ENCODE measurements at places on chromosomes 16 and 17.

GRCh38 chr17:15143524-15143923 lies 121.6 kb downstream of the PMP22 start:
- no peak for DNase-seq

- DNase-seq: no peak
These were observed 9.5 kb upstream of the TMEM101 start for GRCh38 chr17:44024271-44024663.

GRCh38 chr17:1529863-1530262 lies 13.5 kb upstream of the INPP5K start:
- no peak for DNase-seq

DNA sequence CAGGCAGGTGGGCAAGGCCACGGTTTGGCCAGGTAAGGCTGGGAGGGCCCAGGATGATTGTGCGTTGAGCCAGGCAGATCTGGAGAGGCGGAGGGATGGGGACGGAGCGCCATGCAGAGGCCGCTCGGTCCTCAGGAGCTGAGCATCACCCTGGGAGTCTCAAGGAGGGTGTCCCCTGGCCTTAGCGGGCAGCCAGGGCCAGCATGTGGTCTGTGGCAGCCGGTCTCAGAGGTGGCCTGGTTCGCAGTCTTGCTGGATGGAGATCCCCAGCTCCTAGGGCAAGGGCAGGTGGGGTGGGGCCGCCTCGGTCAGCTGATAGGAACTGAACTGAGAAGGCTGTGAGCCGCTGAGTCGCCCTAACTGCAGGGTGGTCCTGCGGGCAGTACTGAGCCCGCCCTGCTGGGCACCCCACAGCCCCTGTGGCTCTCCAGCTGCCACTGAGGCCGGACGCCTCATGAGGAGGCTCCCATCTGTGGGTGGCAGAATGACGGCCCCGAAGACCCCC lies 11.6 kb upstream of the CDH15 start:
- no peak for DNase-seq

- DNase-seq: no peak
These were observed 8.3 kb upstream of the NLRC5 start for GRCh38 chr16:56980792-56981724.

DNA sequence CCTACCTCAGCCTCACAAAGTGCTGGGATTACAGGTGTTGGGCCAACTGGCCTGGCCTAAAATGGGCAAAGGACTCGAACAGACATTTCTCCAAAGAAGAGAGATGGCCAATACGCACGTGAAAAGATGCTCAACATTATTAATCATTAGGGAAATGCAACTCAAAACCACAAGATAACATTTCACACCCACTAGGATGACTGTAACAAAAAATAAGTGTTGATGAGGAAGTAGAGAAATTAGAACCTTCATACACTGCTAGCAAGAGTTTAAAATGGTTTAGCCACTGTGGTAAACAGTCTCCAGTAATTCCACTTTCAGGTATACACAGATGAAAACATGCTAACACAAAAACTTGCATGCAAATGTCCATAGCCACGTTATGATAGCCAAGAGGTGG lies 5.7 kb downstream of the TMED6 start:
- no peak for DNase-seq

DNA sequence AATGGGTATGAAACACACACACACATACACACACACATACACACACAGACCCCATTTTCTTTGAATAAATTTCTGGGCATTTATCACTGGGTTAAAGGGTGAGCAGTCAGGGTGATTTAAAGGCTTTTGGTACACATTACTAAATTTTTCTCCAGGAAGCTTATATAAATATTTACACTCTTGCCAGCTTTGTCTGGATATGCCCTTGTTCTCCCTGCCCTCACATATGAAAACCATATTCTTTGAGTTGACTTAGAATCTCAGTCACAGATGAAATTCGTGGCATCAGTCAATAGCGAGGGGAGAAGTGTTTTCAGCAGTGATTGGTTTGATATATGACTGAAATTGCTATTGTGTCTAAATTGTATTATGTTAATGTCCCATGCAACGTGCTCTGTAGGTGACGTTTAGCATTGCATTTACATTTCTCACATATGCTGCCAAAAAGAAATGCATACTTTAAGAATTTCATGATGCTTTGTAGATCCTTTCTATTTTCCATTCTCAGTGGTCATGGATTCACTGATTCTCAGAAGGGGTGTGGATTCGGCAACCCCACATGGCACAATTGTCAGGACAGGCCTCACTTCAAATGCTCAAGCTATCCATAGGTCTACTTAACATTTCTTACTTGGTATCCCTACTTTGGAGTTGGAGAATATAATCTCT lies 34.8 kb downstream of the HS3ST4 start:
- no peak for DNase-seq

DNA sequence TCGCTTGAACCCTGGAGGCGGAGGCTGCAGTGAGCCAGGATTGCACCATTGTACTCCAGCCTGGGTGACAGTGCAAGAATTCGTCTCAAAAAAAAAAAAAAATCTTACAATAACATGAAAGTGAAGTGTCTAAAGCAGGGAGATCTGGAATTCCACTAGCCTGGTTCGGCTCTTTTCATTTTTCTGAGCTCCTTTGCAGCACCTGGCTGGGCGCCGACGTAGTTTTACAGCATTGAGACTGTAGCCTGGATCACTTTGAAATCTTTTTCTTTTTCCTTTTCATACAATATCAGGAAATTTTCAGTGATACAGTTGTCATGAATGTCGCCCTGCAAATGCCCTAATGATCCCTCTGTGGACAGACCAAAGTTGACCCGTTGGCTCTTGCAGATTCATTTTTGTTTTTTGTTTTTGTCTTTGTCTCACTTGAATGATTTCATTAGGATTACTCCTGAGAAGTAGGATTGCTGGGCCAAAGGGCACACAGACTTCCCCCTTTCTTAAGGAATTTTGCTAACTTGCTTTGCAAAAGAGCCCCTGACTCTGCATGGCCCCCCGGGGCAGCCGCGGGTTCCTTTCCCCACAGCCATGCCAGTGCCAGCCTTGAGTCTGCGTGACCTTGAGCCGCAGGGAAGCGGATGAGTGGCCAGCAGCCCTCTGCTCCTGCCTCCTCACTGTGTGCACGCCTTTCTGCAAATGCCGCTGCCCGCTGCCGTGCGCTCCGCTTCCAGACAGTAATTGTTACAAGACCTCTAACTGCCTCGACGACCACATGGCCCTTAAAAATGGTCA lies 28.0 kb downstream of the CRISPLD2 start:
- DNase-seq: no peak

DNA sequence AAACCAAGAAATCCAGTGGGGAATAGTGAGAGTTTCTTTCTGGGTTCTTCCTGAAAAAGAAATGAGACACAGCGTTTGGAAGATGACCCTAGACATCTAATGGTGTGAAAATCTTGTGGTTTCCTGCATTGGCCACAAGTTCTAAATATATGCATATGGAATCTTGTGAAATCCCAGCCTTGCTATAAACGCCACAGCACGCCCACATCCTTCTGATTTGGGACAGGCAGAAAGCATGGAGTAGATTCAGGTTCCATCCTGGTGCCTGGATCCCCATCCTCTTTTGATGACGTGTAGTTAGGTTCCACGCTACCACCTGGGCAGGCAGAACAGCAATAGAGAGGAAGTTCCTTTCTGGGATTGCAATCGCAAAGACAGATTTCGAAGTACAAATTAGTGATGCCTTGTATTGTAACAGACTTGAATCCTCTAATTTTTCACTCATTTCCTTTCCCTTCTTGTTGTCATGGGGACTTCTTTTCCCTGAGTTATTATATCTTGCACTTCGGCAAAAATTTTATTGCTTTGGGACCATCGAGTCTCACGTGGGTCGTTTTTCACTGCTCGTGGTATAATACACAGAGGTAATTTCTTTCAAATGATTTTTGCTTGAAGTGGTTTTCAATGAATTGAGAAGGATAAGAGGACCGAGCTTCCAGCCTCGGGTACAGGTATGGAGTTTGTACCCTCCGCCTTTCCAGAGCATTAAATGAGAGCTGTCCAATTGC lies 37.6 kb downstream of the HS3ST4 start:
- no peak for DNase-seq

All from esophagus squamous epithelium (tissue), 5 donors.